H1 (cell line): ENCODE measurements at places on chromosomes 13 and 19. TPM values are rescaled to one million over a fixed set of nuclear protein-coding genes. Genes with fewer than 3 reads are reported as not detected.

Gene FCGBP
- 2.9 and 3.1 TPM in 2 replicates for total RNA-seq

Gene OLFM4
- total RNA-seq: not detected in 2 replicates

Gene VSIG10L
- 10.2 and 10.3 TPM in 2 replicates for total RNA-seq

Gene TYROBP
- total RNA-seq: not detected in 2 replicates

Gene FGF9
- total RNA-seq: 0.08 TPM in 1 of 2 replicates, not detected in the other

Gene ATP4B
- total RNA-seq: not detected in 2 replicates

Gene TMEM272
- total RNA-seq: not detected in 2 replicates

Gene ZNF414
- 23.6 and 26.8 TPM in 2 replicates for total RNA-seq

Gene CFAP97D2
- not detected in 2 replicates for total RNA-seq

Gene CRB3
- total RNA-seq: 21.1 and 24.6 TPM in 2 replicates

Gene CASP14
- total RNA-seq: not detected in 2 replicates

Gene PSG11
- total RNA-seq: not detected in 2 replicates

Gene EXOC3L2
- 1.5 and 1.6 TPM in 2 replicates for total RNA-seq

DNA sequence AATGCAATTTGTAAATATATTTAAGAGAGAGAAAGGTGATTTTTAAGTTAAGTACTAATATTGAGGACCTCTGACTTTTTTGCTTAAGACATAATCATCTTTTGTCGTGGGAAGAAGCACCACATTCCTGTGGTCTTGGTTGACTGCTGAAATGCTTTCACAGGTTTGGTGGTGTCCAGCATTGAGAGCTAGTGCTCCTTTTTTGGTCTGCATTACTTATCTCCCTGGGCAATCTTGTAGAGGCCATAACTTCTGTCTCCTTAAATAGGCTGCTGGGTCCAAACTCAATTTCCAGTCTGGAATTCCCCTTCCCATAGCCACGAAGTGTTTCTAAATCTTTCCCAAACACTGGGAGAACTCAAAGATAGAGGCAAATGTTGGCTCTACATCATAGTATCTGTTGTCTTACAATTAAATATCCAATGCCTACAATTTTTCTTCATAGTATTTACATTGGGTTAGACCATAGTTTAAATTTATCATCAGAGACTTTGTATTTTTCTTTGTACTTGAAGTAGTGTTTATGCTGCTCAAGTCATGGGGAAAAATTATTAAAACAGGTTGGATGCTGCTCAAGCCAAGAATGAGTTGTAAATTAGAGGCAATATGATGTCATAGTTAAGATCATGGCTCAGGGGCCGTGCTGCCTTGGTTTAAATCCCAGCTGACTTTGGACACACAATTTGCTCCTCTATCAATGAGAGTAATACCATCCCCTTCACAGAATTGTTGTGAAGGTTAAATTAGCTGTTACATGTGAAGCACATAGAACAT, 105.6 kb downstream of the POSTN start:
- no peaks in the 10 kb centered on the region for H3K27me3 ChIP-seq
- H3K4me1 ChIP-seq: no peaks in the 10 kb centered on the region
- no peak for DNase-seq
- H3K36me3 ChIP-seq: no peaks in the 10 kb centered on the region

DNA sequence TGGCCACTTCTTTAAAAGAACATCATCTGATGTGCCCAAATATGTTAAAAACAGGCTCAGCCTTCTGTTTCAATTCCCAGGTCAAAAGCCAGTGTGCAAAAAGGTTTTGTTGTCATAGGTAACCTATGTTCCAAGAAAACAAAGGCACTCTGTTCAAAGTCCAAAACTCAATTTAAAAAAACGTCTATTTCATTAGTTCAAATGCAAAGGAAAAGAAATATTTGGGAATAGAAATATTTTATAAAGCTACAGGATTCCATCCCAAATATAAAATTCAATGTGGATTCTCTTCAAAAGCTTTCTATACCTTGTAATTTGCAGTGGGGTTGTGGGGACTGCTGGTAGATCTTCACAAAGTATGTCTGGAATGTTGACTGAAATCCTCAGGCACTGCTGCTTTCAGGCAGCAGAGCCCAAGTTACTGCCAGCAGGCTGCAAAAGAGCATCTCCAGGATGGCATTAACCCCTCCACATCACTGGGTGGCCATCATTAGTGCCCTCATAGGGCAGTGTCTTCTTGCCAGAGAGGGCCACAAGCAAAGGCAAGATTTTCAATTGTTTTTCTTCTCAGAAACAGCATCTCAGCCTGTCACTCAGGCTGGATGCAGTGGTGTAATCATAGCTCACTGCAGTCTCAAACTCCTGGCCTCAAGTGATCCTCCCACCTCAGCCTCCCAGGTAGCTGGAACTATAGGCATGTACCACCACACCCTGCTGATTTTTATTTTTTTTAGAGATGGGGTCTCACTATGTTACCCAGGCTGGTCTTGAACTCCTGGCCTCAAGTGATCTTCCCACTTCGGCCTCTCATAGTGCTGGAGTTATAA, 22.8 kb upstream of the STK24 start:
- no peaks in the 10 kb centered on the region for H3K36me3 ChIP-seq
- H3K27me3 ChIP-seq: no peaks in the 10 kb centered on the region
- no peak overlapping the region for H3K27ac ChIP-seq
- H3K4me3 ChIP-seq: no peak overlapping the region
- no peaks in the 10 kb centered on the region for H3K4me1 ChIP-seq
- DNase-seq: no peak

- no peaks in the 10 kb centered on the region for H3K36me3 ChIP-seq
- DNase-seq: peak; percentile 92
- H3K27ac ChIP-seq: no peak overlapping the region
- H3K27me3 ChIP-seq: peaks cover 22% of the 10 kb centered on the region
Measured at GRCh38 chr19:40549007-40549708, 27.5 kb upstream of the SHKBP1 start.

DNA sequence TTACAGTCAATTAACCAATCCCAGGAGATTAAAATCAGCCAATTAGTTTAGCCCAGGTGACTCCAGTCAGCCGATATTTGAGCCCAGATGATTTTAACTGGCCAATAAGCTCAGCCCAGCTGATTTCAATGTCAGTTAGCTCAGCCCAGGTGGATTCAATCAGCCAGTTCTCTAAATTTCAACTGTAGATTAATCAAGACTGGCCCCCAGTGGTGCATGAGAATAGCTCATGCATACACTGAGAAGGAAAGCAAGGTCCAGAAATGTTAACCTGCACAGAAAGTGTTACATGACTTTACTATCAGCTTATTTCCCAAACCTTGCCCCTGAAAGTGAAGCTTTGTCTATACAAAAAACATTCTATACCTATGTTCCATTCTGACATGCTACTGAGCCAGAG, 55.4 kb upstream of the ZNF724 start:
- H3K27ac ChIP-seq: no peak overlapping the region
- no peak overlapping the region for H3K4me3 ChIP-seq
- H3K4me1 ChIP-seq: no peaks in the 10 kb centered on the region
- H3K36me3 ChIP-seq: no peaks in the 10 kb centered on the region
- DNase-seq: no peak
- no peaks in the 10 kb centered on the region for H3K27me3 ChIP-seq

DNA sequence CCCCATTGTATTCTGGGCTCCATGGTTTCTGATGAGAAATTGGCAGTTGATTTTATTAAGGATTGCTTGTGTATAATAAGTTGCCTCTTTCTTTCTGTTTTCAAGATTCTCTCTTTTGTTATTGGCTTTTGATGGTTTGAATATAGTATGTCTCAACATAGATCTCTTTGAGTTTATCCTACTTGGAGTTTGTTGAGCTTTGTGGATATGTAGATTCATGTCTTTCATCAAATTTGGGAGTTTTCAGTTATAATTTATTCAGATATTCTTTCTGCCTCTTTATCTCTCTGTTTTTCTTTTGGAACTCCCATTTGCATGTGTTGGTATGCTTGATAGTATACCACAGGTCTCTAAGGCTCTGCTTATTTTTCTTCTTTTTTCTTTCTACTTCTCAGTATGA, 296.6 kb downstream of the ATP8A2 start:
- no peaks in the 10 kb centered on the region for H3K36me3 ChIP-seq
- DNase-seq: no peak
- no peak overlapping the region for H3K27ac ChIP-seq
- H3K27me3 ChIP-seq: no peaks in the 10 kb centered on the region
- no peaks in the 10 kb centered on the region for H3K4me1 ChIP-seq

DNA sequence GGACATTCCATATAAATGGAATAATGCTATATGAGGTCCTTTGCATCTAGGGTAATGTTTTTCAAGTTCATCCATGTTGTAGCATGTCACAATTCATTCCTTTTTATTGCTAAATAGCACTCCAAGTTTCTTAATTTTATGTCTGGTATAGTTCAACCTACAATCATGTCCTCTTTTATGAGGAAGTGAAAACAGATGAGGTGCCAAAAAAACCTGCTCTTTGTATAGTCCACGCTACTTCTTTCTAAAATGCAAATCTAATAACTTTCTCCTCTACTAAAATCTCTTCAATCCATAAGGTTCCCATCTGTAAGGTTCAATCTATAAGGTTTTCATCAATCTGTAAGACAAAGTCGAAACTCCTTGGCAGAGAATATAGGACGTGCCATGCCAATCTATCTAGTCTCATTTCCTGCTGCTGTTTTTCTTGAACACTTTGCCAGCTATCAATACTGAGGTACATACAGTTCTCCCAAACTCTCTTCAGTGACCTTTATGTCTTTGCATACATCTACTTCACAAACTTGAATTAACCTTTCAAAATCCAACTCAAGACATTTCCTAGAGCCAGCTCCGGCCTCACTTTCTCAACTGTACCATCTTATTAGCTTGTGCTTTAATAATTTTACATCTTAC, 33.7 kb downstream of the INTS6 start:
- H3K36me3 ChIP-seq: no peaks in the 10 kb centered on the region
- no peak overlapping the region for H3K27ac ChIP-seq
- DNase-seq: no peak

DNA sequence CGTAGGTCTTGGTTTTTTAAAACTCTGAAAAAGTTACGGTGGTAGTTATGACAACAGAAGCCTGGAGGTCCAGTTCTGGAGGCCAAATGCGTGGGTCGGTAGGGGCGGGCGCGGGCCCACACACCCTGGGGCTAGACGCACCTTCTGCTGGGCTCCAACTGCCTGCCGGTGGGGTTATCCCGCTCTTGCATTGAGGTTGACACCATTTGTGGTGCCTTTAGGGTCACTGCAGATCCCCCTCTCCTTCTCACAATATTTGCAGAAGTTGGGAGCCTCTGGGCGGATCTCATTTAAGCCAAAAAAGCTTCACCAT, 81.6 kb downstream of the CHST8 start:
- no peaks in the 10 kb centered on the region for H3K36me3 ChIP-seq
- no peak overlapping the region for H3K4me3 ChIP-seq
- H3K4me1 ChIP-seq: no peaks in the 10 kb centered on the region

DNA sequence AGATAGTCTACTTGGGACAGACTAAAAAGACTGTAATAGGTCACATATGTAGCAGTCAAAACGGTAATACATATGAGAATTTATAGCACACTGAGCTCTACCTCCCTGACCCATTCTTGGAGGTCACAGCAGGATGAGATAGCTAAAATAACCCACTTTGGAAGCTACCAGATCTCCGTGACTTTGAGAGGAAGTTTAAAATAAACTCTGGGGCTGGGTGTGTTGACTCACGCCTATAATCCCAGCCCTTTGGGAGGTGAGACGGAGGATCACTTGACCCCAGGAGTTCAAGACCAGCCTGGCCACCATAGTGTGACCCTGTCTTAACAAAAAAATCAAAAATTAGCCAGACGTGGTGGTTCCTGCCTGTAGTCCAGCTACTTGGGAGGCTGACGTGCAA, 45.3 kb downstream of the DHRS12 start:
- no peaks in the 10 kb centered on the region for H3K27me3 ChIP-seq
- peak; percentile 13 for DNase-seq
- no peak overlapping the region for H3K4me3 ChIP-seq
- no peak overlapping the region for H3K27ac ChIP-seq

- H3K36me3 ChIP-seq: no peaks in the 10 kb centered on the region
- no peak within 1 kb of the TSS for H3K4me3 ChIP-seq
- no peak within 1 kb of the TSS for H3K27ac ChIP-seq
- H3K27me3 ChIP-seq: no peaks in the 10 kb centered on the region; the same call in 1 of the 2 replicates
Measured at GRCh38 chr19:6720369-6721137, at the start of gene C3. TSS of gene C3 (minus strand) at chr19:6720650. CDS start at chr19:6720589, 61 bp downstream.

DNA sequence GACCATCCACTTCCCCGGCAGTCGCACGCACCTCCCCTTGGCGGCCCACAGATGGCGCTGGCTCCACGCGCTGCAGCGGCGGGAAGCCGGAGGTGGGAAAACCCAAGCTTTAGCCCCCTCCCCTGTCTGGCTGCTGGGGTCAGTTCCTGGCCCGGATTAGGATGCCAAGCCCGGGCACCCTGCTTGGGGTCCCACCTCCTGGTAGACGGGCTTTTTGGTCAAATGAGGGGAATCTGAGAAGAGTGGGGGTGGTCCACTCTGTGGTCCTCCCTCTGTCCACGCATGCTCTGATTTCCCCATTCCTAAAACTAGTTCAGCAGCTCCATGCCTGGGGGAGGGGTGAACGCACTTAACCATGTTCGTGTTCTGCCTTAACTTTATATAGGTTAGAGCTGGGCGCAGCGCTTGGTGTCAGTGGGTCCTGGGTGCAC, 8.1 kb upstream of the ADGRE2 start:
- H3K4me1 ChIP-seq: no peaks in the 10 kb centered on the region
- peak; percentile 90 for DNase-seq
- no peaks in the 10 kb centered on the region for H3K36me3 ChIP-seq
- no peak overlapping the region for H3K27ac ChIP-seq
- no peak overlapping the region; the same call in 1 of the 2 replicates for H3K4me3 ChIP-seq

GRCh38 chr13:113781571-113781970, 22.5 kb downstream of the TMEM255B start:
- no peak overlapping the region for H3K4me3 ChIP-seq
- no peaks in the 10 kb centered on the region for H3K27me3 ChIP-seq
- no peaks in the 10 kb centered on the region for H3K36me3 ChIP-seq
- no peak overlapping the region for H3K27ac ChIP-seq
- H3K4me1 ChIP-seq: no peaks in the 10 kb centered on the region
- DNase-seq: no peak

DNA sequence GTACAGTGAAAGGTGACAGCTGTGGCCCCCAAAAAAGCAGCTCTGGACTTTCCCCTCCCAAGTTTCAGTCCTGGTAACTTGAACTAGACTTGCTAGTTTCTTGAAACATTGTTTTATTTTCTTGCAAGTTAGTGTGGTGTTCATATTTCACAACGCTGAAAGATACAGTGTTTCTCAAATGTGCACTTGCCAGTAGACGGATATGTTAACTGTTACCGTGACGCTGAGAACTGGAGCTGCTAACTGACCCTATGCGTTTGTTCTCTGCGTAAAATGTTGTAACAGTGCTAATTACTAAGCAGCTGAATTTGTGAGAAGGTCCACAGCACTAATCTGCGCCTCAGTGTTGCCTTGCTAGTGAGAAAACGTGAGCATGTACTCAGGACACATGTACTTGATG, 79.6 kb downstream of the GGACT start:
- H3K27me3 ChIP-seq: no peaks in the 10 kb centered on the region
- no peaks in the 10 kb centered on the region for H3K36me3 ChIP-seq
- peaks cover 18% of the 10 kb centered on the region for H3K4me1 ChIP-seq
- H3K27ac ChIP-seq: peak overlapping the region; percentile 53; the same call in 1 of the 2 replicates

DNA sequence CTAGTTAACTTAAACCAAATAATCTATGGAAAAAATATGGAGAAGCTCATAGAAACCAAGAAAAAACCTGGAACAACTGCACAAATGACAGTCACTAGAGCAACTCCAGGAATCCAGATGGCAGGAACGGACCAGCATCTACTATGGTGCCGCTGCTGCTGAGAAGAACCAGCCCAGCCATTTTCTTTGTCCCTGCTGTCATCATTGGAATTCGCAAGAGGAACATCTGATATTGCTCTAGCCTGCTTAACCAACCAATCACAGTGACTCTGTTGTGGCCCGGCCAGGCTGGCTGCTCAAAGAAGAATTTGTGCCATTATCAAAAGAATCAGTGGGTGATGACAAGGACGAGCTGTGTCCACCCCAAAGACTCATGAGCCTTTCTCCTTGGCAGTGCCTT, 33.1 kb upstream of the CEBPA start:
- H3K4me1 ChIP-seq: no peaks in the 10 kb centered on the region
- no peak overlapping the region for H3K4me3 ChIP-seq
- H3K27ac ChIP-seq: no peak overlapping the region
- no peak for DNase-seq
- H3K36me3 ChIP-seq: no peaks in the 10 kb centered on the region
